CD4-positive, alpha-beta T cell treated with Interleukin-17A for 4 hours (primary cell): ENCODE measurements at places on chromosomes 16 and 17.

- no peak for DNase-seq
These were observed 50.8 kb downstream of the TOM1L2 start for GRCh38 chr17:17921192-17922069.

DNA sequence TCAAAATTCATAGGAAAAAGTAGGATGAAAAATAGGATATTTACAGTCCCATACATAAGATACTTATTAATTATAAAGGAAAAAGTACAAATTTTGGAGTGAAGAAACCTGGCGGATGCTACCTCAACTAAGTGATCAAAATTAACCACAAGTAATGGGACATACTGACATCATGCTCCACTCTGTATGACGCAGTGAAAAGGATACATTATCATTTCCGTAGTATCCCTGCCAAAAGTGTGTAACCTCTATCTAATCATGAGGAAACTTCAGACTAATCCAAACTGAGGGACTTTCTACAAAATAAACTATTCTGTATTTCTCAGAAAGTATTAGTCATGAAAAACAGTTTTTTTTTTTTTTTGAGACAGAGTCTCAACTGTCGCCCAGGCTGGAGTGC, 60.5 kb downstream of the TRIM37 start:
- no peak for DNase-seq

DNA sequence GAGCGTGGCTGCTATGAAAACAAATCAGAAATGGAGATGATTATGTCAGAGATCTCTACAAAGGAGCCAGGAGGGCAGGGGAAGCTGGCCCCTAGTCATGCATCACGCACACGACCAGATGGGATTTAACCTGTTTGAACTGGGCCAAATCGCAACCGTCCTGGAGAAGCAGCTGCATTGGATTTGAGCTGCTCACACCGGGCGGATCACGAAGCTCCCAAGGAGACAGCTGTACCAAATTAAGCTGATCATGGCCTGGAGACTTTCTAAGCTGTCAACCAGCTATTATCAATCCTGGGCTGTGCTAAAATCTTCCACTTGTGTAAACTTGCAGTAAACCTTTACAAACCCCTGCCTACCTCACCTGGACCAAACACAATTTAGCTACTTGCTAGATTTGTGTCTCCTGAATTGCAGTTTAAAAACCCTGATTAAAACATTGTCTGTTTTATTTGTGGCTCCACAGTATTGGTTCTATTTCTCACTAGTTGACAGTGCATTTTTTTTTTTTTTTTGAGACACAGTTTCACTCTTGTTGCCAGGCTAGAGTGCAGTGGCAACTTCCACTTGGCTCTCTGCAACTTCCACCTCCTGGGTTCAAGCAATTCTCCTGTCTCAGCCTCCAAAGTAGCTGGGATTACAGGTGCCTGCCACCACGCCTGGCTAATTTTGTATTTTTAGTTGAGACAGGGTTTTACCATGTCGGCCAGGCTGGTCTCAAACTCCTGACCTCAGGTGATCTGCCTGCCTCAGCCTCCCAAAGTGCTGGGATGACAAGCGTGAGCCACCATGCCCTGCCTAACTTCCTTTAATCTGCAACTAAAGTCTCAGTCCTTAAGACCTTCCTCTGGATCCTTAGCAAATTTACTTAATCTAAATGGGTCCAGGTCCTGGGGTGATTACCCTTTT, 98.3 kb upstream of the GRIN2A start:
- DNase-seq: no peak

DNA sequence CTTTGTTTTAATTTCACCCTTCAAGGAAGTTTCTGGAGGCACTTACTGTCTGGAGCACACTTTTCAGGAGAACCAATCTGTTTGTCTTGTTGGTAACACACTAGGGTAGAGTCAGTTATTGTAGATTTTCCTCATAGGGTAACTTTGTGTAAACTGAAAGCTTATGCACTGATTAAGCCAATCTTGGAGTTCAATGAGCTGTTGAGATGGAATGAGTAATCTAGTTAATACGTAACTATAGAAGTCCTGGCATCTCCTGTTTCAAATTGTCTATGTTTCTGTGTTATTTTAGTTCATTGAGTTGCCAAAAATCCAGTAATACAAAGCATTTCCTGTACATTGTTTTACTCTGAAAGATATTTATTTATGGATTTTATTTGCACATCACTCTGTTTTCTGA, 111.6 kb upstream of the HAS3 start:
- no peak for DNase-seq

DNA sequence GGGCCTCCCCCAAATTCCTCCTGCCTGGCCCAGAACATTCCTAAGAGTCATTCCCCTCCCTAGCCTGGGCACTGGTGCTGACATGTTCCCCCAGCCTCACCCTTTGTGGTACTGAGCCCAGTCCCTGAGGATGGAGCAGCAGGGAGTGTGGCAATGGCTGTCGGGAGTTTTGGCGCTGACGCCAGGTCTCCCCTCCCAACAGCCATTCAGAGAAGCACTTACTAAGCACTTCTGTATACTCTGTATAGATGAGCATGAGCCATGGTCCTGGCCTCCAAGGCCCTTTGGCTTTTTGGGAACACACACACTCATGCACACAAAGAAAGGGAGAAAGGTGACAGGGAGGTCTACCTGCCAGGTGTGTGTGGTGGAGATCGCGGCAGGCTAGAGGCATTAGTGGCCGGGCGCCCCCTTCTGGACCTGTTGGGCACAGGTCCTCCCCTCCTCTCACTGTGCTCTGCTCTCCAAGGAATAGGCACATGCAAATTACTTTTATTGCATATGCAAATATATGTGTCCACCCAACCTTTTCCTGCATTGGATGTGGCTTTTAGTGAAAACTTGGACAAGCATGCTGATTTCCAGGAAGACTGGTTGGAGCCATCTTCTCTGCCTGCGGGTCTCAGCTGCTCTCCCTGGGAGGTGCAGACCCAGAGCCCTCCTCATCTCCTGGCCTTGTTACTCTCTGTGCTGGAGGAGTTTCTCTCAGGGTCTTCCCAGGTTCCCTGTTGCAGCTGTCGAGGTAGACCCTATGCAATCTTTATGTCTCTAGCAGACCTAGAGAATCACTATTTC, 17.4 kb upstream of the C17orf107 start:
- DNase-seq: peak; percentile 84

DNA sequence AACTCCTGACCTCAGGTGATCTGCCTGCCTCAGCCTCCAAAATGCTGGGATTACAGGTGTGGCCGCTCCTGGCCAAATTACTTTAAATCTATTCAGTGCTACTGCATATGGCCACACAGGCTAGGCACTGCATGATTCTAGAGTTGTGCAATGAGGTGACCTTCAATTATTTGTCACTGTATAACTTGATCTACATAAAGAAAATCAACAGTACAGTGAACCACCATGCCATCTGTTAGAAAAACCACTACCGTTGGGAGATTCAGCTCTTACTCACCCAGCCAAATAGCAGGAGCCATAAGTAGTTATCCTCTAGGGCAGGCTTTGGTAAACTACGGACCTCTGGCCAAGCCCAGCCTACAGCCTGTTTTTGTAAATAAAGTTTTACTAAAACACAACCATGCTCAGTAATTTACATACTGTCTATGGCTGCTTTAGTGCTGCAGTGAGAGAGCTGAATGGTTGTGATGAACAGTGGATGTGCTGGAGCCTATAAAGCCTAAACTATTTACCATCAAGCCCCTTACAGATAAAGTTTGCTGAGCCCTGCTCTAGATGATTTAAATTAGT, 40.7 kb upstream of the TANC2 start:
- DNase-seq: no peak

GRCh38 chr16:67437513-67437912, 6.6 kb downstream of the HSD11B2 start:
- no peak for DNase-seq

GRCh38 chr17:56801459-56802178, 32.1 kb downstream of the C17orf67 start:
- DNase-seq: no peak

DNA sequence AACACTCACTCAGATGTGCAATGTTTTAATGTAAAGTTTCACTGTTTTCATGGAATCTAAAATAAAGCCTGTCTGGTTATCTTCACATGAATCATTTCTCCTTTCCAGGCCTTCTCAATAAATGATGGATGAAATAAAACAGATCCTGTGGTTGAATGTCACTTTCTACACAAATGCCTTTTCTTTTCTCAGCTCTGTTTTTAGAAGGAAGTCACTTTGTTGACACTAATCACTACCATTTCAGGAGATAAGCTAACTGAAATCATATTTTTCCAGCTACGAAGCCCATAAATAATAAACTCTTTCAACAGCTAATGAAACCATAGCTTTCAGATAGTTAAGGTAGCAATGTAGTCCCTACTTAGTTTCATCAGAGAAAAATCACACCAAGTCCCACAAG, 17.9 kb downstream of the NME2 start:
- no peak for DNase-seq

GRCh38 chr16:88367560-88367959, 15.2 kb upstream of the ZNF469 start:
- DNase-seq: no peak

DNA sequence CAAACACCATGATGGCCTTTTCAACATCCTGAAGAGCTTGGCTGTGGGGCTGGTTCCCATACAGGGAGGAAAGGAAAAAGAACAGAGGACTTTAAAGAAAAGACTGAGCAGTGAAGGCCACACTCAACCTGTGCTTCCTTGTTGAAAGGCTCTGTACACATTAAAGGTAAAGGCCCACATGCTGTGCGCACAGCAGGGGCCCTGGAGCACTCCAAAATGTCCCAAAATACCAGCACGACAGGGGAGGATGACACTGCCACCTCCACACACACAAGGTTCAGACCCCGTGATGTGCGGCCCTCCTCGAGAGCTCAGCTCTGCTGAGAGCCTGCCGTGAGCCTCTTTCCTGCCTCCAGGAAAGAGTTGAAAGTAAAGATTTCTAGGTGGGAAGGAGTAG, 36.5 kb downstream of the FANCA start:
- no peak for DNase-seq

DNA sequence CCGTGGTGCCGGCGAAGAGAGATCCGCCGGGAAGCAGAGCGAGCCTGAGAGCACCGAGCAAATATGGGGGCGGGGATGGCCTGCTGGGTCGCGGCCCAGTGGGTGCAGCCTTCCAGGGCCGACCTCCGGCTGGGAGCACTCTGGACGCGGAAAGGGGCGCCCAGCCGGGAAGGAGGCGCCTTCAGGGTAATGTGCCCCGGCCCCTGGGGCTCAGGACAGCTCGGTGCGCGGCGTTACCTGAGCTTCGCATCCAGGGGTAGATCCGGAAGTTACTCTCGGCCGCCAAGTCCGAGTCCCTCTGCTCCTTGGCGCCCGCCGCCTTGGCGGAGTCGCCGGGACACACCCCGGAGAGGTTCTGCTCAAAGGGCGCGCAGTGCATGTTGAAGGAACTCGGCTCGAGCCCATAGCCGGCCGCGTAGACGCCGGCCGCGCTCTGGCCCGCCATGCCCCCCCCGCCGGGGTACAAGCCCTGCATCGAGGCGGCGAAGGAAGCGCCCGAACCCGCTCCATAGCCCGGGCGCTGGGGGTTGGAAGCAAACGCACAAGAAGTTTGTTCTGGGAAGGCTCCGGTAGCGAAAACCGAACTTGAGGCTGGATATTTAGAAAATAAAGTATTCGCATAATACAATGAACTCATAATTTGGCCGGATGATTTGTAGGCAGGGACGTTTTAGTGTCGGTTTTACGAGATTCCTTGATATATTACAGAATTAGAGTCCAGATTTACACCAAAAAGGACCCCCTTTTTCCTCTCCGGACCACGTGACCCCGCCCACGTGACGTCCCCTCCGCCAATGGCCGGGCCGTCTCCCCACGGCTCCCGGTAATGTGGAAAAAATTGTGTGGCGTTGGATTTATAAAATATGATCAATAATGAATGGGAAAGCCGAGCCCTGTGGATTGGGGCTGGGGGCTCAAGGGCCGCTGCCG, at the start of gene HOXB7:
Gene HOXB7, minus strand, starts transcription at position 736 of the 930 bp plus-strand sequence. Its CDS starts 99 bp downstream, at position 637.
- peak; percentile 60 for DNase-seq

GRCh38 chr16:53080345-53081031, 25.7 kb downstream of the CHD9 start:
- DNase-seq: no peak

DNA sequence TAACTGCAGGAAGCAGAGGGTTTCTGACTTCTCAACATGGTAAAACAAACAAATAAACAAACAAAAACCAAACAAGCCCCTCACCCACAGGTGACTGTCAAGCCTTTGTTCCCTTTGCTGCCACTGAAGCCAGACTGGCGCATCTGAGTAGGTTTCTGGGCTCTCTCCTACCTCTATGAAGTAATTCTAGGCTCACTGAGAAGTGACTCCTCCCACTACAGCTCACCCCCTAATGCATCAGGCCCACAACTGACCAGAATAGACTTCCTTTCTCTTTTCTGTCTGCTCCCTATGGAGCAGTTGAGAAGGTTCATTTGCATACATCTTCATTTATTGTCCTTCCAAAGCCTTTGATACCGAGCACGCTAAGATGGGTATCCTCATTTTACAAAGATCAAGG, 77.0 kb upstream of the CCL2 start:
- DNase-seq: no peak

- DNase-seq: no peak
These were observed 1074.0 kb downstream of the CDH11 start for GRCh38 chr16:64047878-64048277.

DNA sequence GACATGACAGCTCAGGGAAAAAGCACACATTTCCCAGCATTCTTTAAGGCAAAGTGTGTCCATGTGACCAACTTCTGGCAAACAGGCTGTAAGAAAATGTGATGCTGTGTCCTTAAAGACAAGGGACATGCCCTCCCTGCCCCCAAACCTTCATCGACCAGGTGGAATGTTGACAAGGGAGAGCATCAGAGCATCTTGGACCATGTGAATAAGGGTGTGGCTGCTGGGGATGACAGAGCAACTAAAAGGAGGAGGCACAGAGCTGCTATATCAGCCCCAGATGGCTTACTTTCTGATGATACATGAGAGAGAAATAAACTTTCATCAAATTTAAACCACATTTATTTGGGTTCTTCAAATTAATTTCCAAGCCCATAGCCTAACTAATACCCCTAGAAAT, 2.2 kb upstream of the ZNF23 start:
- DNase-seq: no peak

- no peak for DNase-seq
These were observed 86.0 kb upstream of the AMZ2 start for GRCh38 chr17:68161644-68162428.

GRCh38 chr16:20263138-20263855, 64.0 kb downstream of the GP2 start:
- no peak for DNase-seq
